RCC 7860 (cell line): ENCODE measurements at places on chromosomes 16 and 17.

DNA sequence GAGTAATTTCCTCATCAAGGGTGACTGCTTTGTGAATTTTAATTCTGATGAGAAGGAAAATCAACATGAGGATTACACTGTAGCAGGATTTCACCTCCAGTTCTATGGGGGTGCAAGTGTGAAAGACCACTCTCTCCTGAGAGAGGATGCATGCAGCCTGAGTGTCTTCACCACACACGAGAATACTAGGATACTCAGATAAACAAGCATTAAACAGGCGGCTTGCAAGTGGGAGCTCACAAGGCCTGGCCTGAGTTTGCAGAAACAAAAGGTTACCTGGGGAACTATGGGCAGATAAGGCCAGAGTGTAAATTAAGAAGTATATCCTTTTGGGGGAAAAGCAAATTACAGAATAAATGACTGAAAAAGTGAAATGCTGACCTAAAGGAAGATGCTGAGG, 46.6 kb downstream of the MYH10 start:
- no peak for DNase-seq

DNA sequence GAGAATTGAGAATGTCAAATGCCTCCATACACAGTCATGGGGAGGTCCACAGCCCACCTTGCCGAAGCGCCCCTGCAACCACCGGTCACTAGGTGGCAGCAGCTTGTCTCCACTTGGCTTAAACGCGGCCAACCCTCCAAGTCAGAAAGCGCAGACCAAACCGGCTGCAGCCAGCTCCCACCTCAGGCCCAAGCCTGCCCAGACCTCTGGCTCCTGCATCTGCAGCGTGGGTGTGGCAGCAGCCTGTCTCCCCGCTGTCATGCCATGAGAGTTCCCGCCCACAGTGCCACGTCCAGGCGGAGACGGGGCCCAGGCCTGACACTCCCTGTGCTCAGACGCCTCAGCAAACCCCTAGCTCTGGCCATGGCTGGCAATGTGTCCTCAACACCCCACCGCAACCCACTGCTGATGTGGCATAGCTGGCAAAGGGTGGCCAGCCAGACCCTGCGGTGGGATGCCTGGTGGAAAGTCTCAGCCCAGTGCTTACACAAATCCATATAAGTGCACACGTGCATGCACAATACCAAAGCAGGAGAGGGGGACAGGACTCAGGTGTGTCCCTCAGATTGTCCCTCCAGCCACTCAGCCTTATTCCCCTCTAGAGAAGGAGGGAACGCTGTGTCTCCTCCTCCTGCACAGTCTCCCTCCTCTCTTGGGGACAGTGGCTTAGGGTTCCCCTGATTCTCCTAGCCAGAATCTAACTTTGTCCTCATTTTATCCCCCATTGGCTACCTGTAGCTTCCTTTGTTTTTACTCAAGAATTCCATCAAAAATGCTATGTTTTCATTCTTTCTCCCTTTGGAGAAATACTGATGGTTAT, 10.9 kb downstream of the COPZ2 start:
- peak; percentile 72 for DNase-seq

DNA sequence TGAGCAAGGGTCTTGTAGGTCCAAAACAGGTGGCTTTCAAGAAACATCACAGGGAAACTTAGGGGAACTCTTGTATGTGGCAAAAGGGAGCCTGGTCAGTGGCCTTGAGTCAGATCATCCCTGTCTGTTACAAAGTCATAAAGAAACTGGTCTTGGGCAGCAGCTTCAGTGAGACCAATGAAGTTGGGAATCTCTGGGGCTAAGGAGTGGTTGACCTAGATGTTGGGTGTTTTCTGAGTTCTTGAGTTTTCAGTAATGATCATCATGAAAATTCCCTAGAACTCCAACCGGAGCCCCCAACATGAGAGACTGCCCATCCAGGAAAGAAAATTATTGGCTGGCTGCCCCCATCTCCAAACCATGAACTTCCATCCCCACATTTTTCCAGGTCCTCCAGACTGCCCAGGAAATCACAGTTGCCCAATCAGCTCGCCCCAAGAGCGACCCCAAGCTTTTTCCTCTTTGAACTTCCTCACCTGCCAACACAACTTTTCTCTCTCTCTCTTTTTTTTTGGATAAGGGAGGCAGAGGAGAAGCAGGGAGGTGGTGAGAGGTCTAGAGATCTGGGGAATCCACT, 3.9 kb downstream of the CCR7 start:
- DNase-seq: no peak

- DNase-seq: no peak
Observed at GRCh38 chr17:27558341-27558740, 72.6 kb upstream of the LGALS9 start.

GRCh38 chr16:11681976-11682654, 13.9 kb downstream of the SNN start:
- no peak for DNase-seq

DNA sequence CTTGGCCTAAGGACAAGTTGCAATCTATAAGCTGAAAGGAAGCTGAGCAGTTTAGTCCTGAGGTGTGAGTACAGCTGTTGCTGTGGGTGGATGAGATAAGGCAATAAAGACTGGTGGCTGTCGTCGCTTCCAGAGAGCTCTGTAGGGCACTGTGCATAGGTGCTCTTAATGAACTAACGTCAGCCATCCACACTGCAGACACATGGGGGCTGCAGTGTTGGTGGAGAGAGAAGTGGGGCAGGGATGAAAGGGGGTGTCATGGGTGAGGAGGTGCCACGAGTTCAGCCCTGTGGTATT, 139.9 kb upstream of the IRX3 start:
- DNase-seq: no peak

DNA sequence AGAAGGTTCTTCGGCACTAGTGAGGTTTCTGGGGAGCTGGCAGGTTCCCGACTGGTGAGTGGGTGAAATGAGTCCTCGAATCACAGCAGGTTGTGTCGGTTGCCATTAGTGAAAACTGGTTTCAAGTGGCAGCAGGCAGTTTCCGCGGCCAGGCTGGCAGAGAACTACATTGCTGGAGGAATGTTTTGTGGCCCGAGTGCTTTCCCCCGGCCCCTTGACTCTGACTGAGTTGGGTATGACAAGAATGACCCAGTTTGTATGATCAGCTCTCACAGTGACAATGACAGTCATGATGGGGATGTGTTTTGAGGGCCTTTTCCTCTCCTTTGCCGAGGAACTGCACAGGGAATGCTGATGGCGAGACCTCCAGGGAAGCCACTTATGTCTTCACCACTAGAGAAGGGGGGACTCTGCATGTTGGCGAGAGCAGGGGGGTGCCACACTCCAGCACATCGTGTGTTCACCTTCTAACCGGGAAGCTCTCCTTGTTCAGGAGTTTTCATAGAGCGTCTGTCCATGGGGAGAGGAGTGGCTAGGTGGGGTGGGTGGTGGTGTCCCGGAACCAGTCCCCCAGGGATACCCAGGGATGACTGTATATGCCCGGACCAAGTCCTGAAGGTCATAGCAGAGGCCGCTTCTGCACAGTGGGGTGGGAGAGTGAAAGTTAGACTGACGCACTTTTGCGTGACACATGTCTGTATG, 206.0 kb upstream of the CHMP6 start:
- DNase-seq: no peak

- DNase-seq: no peak
Observed at GRCh38 chr17:57498443-57498842, 242.1 kb downstream of the MSI2 start.

DNA sequence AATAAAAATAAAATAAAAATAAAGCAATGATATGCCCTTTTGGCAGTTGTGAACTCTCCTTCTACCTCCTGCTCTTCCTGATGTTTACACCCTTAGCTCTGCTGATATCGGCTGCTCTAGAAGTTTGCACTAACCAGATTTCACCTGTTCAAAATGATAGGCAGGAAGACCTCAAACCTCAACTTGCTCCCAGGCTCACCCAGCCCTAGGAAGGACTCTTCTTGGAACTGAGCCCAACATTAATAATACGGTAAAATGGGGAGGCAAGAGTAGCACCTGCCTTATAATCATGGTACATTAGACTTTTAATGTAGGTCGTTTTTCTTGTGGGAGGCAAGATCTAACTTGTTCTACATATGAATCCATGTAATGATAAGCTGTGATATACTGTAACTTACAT, 61.2 kb upstream of the MED13 start:
- no peak for DNase-seq

GRCh38 chr17:36740157-36740556, 138.8 kb downstream of the MRM1 start:
- DNase-seq: no peak

GRCh38 chr17:15262291-15263205, 2.6 kb downstream of the PMP22 start:
- peak; percentile 28 for DNase-seq

- DNase-seq: no peak
Observed at GRCh38 chr17:7215136-7215638, 4.4 kb downstream of the DLG4 start.
